ENCODE measurements at places on chromosomes 5 and 9.

DNA sequence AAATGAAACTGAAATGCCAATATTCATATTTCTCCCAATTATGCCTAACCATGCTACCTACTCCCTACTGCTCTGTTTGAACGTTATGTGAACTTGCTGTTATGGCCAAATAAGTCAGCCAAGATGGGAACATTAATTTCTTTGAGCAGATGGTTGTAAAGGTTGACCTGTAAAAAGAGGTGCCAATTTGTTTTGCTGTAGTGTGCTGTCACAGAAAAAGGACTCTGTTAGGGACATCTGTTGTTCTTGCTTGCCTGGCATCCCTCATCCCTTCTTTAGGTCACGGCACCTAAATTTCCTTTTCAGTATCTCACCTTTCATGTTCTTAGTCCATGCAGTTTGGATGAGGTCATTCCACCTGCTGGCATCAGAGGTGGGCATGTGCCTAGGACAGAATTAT lies 35.4 kb downstream of the GDNF start:
- DNase-seq: no peak

- DNase-seq: no peak
Measured at GRCh38 chr9:69513141-69513820, 158.9 kb downstream of the APBA1 start.

DNA sequence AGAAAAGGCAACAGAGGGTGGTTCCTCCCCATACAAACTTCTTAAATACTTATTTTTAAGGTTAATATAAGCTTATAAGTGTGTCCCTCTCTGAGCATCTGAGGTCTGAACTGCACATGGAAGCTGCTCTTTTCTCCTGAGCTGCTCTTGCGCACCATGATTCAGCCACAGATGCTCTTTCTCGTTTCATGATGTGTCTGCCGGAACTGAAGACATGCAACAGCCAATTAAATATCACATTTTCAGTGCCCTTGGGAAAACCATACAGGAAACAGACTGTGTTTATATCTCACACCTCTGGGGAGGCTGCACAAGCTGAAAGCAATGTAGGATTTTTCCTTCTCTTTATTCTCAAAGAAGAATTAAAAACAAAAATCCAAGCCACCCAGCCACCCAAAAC lies 96.8 kb upstream of the NREP start:
- no peak for DNase-seq

DNA sequence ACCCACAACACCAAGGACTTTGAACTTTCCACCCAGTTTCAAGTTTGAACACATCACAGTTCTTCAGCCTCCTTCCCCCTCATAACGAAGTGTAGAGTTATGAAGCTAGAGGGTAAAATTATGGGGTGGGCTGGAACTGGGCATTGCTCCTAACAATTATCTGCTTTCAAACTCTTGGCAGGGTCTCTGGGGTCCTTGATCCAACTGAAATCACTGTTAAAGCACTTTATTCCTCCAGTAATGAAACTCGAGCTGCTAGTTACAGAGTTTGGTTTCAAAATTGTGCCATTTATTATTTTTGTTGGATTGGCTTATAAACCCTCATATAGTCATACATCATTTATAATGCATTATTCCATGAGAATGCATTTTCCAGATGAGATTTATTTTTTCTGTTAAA lies 158.5 kb downstream of the RGS3 start:
- no peak for DNase-seq

DNA sequence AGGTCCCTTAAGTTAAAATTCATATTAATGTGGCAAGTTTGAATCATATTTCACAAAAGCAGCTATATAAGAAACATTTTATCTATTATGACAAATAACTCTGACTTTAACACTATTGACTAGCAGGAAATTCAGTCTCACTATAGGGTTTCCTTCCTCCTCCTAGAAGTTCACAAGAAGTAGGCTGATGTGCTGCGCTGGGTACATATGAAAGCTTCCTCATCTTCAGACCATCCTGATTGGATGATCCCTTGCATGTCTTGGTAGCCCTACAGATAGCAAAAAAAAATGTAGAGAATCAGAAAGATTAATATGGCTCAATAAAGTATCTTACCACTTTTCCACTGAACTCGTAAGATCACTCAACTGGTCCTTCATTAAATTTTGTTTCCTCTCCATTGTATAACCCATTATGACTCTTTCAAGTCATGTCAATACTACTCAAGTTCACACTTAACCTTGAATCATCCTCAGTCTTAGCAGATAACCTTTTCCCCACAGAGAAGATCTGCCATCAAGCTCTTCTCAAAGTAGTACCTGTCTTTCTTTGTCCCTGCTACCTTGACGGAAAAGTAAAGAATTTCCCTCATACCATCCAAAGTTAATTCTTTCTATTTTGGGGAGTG lies 11.5 kb upstream of the PSIP1 start:
- DNase-seq: no peak

GRCh38 chr5:138651058-138651766 lies 76.0 kb upstream of the HSPA9 start:
- no peak for DNase-seq

DNA sequence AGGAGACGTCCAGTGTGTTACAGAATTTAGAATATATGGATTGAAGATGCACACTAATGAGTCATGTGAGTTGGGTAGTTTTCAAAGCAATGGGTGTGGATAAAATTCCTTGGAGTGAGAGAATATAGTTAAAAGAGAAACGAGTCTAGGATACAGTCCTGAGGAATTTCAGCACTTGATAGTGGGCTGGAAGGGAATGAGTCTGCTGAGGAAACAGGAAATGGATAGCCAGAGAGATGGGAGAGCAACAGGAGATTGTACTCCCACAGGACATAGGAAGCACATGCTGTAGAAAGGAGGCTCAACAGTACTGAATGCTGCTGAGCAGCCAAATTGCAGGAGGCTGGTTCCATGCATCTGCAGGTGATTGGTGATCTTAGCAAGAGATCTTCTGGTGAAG lies 68.1 kb downstream of the FBN2 start:
- no peak for DNase-seq

- DNase-seq: no peak
Measured at GRCh38 chr5:2278825-2279456, 396.2 kb upstream of the IRX4 start.

DNA sequence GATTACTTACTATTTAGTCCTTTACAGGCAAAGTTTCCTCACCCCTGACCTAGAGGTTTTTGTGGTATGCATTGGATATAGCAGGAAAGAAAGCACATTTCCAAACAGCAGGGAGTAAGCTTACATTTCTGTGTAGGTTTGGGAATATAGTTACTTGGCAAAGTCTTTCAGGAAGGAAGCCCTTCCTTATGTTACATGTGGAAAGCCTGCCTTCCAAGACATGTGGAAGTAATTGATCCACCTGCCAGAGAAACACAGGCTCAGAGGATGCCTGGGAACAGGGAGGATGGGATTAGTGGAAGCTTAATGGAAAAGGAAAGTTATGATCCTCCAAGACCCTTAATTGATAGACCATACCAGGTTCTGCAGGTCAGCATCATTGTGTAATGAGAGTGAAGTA lies 87.3 kb upstream of the PPP1R2B start:
- DNase-seq: no peak

All from hematopoietic multipotent progenitor cell treated with erythropoietin and hydrocortisone succinate and interleukin-3 and kit ligand, for 15 days (in vitro differentiated cells).